Mucosa of gallbladder (tissue), 1 donor: ENCODE measurements at places on chromosomes 5 and 9.

- no peak for DNase-seq
Measured at GRCh38 chr9:113350937-113351336, 1.6 kb downstream of the BSPRY start.

DNA sequence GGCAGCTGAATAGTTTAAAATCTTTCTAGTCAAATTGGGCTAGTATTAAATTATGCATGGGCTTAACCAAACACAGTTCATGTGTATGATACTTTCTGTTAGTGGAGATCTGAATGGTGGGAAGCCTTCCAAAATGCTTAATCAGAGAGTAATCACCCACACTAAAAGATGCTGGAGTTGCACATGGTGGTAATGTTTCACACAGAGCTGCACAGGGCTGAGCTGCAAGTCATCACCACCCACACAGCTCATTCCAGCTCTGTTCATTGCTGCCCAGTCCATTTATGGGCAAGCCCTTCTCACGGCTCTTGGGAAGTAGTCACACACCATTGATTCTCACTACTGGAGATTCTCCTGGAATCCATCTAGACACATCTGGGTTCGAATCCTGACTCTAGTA, 351.5 kb upstream of the KCNN2 start:
- no peak for DNase-seq

DNA sequence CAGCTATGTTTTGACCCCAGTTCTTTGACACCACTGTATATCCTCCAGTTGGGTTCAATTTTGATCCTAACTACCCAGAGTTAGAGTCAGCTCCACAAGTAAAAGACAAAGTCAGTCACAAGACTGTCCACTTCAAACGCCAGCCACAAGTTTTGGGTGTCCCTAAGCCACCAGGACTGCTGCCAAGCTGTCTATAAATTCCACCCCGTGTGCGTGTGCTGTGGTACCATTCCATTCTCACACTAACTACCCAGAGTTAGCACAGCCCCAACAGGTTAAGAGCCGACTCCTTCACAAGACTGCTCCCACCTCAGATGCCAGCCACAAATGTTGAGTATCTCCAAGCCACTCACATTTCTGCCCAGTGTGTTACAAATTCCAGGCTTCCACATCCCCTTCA, 56.7 kb downstream of the APC start:
- DNase-seq, result no peak

DNA sequence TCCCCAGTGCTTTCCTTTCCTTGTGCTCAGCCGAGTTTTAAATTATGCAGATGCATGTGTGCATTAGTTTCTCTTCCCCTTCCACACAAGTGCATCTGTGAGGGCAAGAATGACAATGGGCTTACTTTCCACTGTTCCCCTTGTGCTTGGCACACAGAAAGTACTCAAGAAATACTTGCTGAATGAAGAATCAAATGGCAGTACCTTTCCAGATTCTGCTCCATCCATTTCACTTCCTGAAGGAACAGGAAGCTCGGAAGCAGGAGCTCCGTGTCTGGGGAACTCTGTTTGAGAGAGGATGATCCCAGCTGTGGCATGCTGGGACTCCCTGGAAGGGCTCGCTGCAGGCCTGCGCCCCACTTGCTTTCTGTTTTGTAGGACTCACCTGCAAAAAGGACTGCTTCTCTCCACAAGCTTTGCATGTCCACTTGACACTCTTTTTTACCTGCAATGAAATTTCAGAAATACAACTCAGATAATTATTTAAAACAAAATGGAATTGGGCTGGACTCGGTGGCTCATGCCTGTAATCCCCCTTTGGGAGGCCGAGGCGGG, 5.5 kb downstream of the MRNIP start:
- DNase-seq, result no peak

GRCh38 chr5:179832039-179832745, 11.5 kb downstream of the SQSTM1 start:
- no peak for DNase-seq

- DNase-seq, result no peak
Measured at GRCh38 chr5:125429498-125429897, 683.1 kb upstream of the ZNF608 start.

DNA sequence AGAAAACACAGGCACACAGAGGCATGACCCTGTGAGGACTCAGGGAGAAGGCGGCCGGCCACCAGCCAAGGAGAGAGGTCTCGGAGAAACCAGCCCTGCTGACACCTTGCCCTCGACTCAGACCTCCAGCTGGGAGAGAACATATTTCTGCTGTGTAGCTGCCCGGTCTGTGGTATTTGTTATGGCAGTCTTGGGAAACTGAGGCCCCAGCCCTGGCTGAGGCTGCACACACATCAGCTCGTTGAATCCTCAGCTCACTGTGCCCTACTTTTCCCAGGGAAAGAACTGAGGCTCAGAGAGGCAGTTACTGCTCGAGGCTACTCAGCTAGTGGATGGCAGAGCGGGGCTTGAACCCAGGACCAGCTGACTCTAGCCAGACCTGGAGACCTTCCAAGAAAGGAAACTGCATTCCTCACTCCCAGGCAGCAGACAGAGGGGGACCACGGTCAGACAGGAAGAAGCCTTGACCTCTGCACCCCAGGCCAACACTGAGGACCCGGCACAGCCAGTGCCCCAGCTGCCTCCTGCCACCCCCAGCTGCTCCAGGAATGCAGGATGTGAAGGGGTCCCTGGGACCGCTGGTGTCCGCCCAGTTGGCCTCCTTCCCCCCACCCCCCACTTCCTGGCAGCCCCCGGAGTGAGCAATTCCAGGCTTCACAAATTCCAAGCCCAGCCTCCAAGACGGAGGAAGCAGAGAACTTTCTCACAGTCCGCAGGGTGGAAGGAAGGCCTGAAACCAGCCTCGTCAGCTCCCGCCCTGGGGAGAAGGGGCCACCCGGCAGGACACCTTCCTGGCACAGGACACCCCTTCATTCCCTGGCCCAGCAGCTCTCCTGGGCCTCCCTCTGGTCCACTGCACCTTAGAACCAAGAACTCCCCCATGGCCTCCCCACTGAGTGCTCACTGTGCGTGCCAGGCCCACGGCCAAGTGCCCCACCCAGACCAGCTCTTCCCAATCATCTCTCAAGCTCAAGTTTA, 69.9 kb downstream of the LRSAM1 start:
- peak; percentile 56 for DNase-seq

GRCh38 chr9:125822902-125823301, 75.7 kb downstream of the PBX3 start:
- no peak for DNase-seq

DNA sequence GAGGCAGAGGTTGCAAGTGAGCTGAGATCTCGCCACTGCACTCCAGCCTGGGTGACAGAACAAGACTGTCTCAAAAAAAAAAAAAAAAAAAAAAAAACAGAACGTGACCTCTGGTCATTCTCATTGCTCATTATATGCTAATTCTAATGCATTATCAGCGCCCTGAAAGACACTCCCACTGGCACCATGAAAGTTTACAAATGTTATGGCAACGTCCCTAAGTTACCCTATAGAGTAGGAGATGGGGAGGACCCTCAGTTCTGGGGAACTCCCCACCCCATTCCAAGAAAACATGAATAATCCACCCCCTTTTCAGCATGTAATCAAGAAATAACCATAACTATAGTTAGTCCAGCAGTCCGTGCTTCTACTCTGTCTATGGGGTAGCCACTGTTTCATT, 48.9 kb upstream of the DENND4C start:
- no peak for DNase-seq

DNA sequence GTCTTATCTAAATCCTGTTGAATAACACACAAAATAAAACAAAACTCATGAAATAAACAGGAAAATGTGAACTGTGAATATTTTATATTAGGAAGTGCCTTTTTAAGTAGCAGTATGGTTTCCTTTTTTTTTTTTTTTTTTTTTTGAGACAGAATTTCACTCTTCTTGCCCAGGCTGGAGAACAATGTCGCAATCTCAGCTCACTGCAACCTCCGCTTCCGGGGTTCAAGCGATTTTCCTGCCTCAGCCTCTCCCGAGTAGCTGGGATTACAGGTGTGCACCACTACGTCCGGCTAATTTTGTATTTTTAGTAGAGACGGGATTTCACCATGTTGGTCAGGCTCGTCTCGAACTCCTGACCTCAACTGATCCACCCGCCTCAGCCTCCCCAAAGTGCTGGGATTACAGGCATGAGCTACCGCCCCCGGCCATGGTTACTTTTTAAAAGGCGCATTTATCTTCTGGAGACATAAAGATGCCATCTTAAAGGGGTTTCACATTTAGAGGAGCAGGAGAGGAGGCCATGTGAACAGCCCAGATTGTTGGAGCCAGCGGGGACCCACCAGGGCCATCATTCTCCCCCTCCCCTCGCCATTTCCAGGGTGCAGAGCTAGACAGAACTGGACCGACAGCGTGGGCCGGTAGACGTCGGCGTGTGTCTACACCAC, 64.1 kb downstream of the ROR2 start:
- no peak for DNase-seq

- DNase-seq, result no peak
Measured at GRCh38 chr9:126548312-126548711, 65.4 kb upstream of the LMX1B start.

- DNase-seq, result no peak
Measured at GRCh38 chr5:62112689-62113228, 193.2 kb upstream of the KIF2A start.

- no peak for DNase-seq
Measured at GRCh38 chr5:126858441-126858840, 81.5 kb downstream of the LMNB1 start.

GRCh38 chr5:3837506-3837905, 241.9 kb downstream of the IRX1 start:
- no peak for DNase-seq

DNA sequence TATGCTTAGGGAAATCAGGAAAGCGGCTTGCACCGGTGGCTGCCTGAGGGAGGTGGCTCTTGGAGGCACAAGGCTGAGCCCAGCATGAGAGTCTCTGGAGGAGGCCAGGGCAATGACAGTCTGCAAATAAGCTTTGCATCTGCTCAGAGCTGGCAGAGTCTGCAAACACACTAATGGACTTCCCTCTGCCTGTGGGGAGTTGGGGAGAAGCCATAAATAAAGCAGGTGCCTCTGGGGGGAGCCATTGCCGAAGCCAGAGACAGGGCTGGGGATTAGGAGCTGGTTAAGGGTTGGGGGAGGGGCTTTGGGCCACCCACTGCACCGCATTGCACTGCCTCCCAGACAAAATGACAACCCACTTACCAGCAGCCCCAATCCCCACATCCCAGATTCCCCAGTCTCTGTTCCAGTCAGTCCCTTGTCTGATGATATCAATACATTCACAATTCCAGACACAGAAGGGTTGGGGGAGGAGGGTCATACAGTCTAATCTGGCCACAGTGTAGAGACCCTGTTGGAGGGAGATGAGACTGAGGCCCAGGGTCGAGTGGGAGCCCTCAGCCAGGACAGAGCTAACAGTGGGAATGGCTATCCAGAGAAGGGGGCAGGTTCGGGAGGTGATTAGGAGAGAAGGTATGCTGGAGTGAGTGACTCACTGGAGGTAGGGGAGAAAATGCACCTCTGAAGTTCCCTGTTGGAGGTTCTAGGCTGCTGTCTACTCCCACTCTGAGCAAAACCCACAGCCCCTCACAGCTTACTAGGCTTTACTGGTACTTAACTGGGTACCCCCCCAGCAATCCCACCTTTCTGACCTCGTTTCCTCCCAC, 53.7 kb downstream of the PAX5 start:
- DNase-seq, result no peak

- no peak for DNase-seq
Measured at GRCh38 chr5:140153905-140154304, 21.1 kb upstream of the CYSTM1 start.

DNA sequence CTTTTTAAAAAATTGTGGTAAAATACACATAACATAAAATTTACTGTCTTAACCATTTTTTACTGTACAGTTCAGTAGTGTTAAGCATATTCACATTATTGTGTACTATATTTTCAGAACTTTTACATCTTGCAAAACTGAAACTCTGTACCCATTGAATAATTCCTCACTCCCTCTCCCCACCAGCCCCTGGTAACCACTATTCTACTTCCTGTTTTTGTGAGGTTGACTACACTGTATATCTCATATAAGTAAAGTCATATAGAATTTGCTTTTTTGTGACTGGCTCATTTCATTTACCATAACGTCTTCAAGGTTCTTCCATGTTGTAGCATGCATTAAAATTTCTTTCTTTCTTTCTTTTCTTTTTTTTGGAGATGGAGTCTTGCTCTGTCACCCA, 87.0 kb downstream of the LNPEP start:
- no peak for DNase-seq

DNA sequence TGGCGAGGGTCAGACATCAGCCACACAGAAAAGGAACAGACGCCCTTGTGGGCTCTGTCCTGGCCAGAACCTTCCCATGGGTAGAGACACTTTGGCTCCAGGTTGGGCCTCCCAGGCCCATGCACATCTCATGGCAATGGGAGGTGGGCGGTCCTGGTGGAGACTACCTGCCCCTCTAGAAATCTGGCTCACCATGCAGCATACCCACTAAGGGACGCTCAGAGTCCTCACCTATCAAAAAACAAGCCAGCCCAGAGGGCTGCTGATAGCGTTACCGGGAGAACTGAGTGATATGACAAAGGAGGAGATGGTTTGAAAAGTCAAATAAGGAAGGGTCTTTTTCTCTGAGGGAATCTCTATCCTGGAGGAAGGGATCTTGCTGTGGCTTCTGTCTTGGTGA, 62.1 kb downstream of the C5orf15 start:
- DNase-seq, result no peak

- DNase-seq, result no peak
Measured at GRCh38 chr5:124973661-124974060, 227.2 kb upstream of the ZNF608 start.

- DNase-seq, result no peak
Measured at GRCh38 chr9:127058011-127058644, 64.3 kb downstream of the ANGPTL2 start.

DNA sequence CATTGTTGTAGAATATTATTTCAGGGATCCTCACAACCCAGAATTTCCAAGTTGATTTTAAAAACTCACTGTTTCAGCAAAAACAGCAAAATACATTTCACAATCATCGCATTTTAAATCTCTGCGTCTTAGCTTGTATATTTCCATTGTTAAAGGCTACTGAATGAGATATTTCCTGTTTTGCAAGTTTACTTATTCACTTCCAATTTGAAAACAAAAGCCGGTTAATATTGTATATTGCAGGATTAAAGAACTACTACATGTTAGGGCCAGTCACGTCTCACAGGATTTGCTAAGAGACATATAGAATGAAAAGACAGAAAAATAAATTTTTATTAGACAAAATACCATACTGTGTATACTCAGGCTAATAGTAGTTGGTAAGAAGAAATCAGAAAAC, 395.9 kb upstream of the CDH9 start:
- no peak for DNase-seq

DNA sequence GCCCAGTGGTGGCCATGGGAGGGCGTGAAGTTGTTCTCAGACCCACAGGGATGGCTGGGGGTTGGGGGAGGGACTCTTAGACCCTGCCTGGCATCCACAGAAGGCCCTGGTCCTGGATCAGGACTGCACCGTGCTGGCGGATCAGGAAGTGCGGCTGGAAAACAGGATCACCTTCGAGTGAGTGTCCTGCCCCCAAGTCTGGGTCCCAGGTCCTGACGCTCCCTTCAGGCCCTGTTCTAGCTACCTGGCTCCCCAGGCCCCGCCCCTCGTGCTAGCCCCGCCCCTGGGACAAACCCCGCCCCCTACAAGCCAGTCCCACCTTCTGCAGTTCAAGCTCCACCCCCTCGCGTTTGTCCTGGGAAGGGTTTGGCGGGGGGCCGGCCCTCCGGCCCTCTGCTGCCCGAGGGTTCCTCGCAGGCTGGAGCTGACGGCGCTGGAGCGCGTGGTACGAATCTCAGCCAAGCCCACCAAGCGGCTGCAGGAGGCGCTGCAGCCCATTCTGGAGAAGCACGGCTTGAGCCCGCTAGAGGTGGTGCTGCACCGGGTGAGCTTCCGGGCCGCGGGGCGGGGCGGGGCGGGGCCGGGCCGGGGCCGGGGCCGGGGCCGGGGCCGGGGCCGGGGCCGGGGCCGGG, 12.9 kb downstream of the RGS14 start:
- DNase-seq, result peak; percentile 92
